ENCODE measurements at places on chromosomes 13 and 19.

GRCh38 chr19:33497778-33498175 is 23.8 kb downstream of the PEPD start:
- no peak for DNase-seq

DNA sequence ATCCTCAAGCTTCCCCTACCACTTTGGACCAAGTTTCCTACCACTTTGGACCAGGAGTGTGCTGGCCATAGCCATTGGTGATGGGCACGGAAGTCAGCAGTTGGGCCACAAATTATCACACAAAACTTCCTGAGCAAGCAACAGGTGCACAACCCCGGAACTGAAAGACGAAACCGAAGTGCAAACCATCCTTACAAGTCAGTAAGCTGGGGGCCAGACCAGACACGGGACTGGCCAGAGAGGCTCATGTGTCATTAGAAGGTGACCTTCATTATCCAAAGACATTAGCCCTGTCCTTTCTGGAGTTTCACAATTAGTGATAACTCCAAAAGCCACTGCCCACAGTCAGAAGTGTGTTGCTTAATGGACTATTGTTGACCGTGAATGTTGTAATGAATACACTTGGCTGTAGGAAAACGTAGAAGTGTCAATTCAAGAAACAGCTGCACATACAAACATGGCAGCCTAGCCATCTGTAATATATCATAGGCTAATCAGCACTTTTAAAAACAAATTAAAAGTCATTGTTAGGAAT is 244.1 kb upstream of the IRS2 start:
- DNase-seq, result no peak

- no peak for DNase-seq
These were observed 29.0 kb upstream of the MIER2 start for GRCh38 chr19:373391-374182.

DNA sequence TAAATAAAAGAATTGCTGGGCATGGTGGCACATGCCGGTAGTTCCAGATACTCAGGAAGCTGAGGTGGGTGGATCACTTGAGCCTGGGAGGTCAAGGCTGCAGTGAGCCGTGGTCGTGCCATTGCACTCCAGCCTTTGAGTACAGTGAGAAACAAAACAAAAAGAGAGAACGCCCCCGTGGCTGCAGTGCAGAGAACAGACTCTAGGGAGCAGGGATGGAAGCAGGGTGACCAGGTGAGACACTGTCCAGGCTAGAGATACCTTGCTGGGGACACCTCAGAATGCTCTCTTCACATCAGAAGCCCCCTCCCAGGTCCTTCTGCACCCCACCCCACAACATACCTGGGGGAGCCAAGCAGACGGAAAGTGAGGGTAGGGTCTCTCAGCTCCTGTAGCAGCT is 24.8 kb downstream of the MAP4K1 start:
- no peak for DNase-seq

GRCh38 chr13:23323946-23324709 is 109.4 kb downstream of the SACS start:
- DNase-seq, result no peak

- DNase-seq, result no peak
These were observed at the start of gene IGFL4 for GRCh38 chr19:46040952-46041500. Gene IGFL4, minus strand, starts transcription at chr19:46041002. Its CDS starts 40 bp downstream, at chr19:46040962.

DNA sequence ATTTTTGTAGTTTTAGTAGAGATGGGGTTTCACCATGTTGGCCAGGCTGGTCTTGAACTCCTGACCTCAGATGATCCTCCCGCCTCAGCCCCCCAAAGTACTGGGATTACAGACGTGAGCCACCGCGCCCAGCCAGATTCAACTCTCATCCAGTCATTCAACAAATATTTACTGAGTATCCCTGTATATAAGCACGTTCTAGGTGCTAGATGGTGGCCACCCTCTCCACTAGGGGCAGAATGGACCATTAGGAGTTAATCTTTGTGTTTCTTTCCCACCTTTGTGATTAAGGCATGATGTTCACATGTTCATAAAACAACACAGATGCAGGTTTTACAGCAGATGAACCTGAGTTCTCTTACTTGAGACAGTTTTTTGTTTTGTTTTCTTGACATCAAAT is 7.3 kb downstream of the SHKBP1 start:
- no peak for DNase-seq

DNA sequence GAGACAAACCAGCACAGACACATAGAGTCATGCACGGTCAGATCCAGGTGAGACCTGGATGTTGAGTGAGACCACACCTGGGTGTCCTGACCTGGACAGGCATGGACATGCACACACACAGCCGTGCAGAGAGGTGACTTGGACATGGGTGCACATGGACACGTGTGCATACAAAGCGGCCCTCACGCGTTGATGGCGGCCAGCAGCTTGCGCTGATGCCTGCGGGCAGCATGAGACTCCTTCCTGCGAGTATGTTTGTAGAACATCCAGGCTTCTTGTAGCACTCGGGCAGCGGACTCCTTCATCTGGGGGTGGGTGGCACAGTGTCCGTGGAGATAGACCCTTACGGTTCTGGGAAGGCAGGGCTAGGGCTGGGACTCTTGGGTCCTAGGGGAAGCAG is 11.5 kb downstream of the KCNN4 start:
- no peak for DNase-seq

DNA sequence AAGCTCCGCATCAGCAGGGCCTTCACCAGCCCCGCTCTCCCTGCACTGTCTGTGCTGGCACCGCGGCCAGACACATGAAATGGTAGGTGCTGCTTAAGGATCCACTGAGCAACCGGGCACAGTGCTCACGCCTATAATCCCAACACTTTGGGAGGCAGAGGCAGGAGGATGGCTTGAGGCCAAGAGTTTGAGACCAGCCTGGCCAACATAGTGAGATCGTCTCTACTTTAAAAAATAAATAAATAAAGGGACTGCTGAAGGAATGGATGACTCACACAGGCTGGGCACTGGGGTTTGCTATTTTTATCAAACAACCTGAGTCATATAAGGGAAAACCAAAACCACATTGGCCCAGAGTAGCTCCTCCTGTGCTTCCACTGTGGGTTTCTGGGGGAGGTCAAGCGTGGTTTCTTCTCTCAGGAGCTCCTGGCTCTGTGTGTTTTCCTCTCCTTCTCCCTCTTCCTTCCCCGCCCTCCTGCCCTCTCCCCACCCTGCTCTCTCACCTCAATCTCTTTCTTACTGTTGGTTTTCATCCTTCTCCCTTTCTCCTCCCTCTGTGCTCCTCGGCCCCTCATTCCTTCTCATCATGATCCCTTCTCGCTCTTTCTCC is 21.3 kb downstream of the VRK3 start:
- no peak for DNase-seq

- peak; percentile 75 for DNase-seq
These were observed 114.3 kb upstream of the SERP2 start for GRCh38 chr13:44259045-44260027.

All from memory B cell (primary cell).